ENCODE measurements at places on chromosomes 2 and 18.

DNA sequence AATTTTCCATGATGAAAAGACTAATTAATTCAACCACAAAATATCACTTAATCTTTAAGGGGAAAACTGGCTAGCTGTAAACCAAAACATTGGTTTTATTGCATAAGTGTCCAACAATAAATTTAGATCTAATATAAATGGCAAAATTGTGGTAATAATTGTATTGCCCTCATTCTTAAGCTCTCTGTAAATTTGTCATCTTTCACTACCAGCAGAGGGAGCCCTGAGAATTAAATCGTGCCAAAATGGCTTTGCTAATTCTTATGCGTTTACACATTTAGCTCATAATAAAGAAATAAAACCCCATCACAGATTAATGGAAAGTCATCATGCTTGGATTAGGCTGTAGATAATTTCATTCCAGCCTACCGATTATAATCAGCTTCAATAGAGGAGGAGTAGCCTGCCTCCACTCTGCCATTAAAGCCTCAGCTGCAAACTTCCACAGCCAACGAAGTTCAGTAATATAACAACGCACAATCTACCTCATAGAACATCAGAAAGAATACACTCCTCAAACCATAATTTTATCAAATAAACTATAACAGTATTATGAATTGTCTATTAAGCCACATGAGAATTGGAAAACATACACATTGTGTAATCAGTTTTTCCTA is 70.0 kb upstream of the ATP5MC3 start:
- no peak for DNase-seq

GRCh38 chr2:86453836-86454235 is 12.7 kb downstream of the KDM3A start:
- no peak for DNase-seq

DNA sequence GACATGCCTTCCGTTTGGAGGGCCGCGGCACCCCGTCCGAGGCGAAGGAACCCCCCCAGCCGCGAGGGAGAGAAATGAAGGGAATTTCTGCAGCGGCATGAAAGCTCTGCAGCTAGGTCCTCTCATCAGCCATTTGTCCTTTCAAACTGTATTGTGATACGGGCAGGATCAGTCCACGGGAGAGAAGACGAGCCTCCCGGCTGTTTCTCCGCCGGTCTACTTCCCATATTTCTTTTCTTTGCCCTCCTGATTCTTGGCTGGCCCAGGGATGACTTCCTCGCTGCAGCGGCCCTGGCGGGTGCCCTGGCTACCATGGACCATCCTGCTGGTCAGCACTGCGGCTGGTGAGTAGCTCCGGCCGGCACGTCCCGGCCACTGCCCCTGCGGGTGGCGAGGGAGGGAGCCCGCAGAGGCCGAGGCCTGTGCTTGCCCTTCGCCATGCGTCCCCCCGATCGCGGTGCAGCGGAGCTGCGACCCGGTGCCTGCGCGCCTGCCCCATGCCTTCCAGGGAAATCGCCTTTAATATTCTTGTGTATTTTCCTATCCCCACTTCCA is 1.2 kb downstream of the BMPR2 start:
- no peak for DNase-seq

- no peak for DNase-seq
These were observed 71.9 kb upstream of the SLC16A14 start for GRCh38 chr2:230140667-230141066.

GRCh38 chr2:157336137-157337010 is 10.8 kb upstream of the ERMN start:
- peak; percentile 10 for DNase-seq

- DNase-seq = no peak
These were observed 121.8 kb downstream of the PLB1 start for GRCh38 chr2:28617502-28618184.

DNA sequence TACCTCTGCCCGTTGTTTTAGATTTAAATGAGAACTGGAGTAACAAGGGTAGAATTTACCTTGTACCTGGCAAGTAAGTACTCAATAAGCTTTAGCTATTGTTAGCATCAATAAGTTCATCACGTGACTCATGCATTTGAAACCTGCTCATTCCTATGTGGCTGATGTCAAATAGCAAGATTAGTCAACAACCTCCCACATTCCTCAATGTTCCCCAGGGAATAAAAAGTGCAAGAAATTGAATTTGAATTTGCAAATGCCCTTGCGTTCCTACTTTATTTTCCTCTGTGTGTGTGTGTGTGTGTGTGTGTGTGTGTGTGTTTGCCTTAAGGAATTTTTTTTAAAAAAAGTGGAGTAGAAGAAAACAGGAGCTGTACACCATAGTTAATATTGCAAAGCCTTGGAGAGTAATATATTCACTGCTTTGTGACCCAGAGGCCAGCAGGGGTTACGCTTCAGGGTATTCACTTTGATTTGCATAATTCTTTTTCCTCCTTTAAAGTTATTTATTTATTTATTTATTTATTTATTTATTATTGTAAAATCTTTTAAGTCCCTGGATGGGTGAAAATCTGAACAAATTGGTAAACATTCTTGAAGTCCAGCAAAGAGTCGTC is 43.9 kb upstream of the DNAH7 start:
- no peak for DNase-seq

DNA sequence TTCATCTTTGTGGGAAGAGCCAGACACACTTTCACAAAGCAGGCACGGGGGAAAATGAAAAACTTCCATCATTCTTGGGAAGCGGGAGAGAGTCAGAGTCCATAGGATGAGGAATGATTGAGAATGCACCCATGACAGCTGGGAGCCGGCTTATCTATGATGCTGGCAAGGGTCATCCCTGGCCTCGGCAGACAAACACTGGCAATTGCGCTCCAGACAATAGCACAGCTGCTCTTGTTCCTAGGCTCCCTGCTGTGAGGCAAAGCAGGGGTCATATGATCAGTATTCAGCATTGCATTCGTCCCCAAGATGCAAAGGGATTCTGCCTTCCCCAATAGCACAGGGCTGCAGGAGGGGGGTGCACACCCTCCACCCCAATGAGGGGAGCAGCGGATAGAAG is 33.0 kb downstream of the CYRIA start:
- DNase-seq = no peak

- no peak for DNase-seq
These were observed 315.9 kb upstream of the THUMPD2 start for GRCh38 chr2:40095000-40095399.
